Mesothelial cell of epicardium (in vitro differentiated cells): ENCODE measurements at places on chromosomes 5 and 9.

GRCh38 chr5:7391814-7392692 is 3.9 kb upstream of the ADCY2 start:
- peaks cover 44% of the 10 kb centered on the region for H3K27me3 ChIP-seq
- no peak for DNase-seq
- no peaks in the 10 kb centered on the region for H3K36me3 ChIP-seq
- H3K4me1 ChIP-seq = peaks cover 8% of the 10 kb centered on the region
- H3K27ac ChIP-seq = no peak overlapping the region

DNA sequence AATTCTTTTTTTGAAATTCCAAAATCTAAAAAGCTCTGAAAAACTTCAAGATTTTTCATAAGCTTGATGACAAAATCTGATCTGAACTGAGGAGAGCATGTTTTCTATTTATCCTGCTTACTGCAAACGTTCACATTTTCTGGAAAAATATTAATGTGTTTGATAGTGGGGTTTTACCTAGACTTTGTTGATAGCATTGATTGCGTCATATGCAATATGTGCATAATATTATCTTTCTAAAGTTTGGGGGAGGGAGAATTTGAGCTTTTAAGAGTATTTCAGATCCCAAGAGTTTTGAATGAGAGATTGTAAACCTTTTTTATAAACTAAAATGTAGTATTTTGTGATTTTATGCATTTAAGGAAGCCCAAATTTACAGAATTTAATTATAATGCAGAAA is 62.8 kb upstream of the CDH6 start:
- H3K4me3 ChIP-seq = no peak overlapping the region
- no peak overlapping the region for H3K27ac ChIP-seq
- H3K27me3 ChIP-seq = no peaks in the 10 kb centered on the region
- peaks cover 2% of the 10 kb centered on the region for H3K4me1 ChIP-seq
- no peak for DNase-seq

- peak overlapping the region; percentile 99 for H3K27ac ChIP-seq
- no peak for DNase-seq
- peaks cover 46% of the 10 kb centered on the region for H3K4me1 ChIP-seq
- no peaks in the 10 kb centered on the region for H3K27me3 ChIP-seq
Observed at GRCh38 chr9:124660341-124660801, 110.7 kb downstream of the NR6A1 start.

GRCh38 chr9:27347889-27348288 is 50.9 kb upstream of the EQTN start:
- H3K36me3 ChIP-seq = peaks cover 4% of the 10 kb centered on the region
- H3K27ac ChIP-seq = no peak overlapping the region
- H3K4me1 ChIP-seq = peaks cover 16% of the 10 kb centered on the region
- no peak overlapping the region for H3K4me3 ChIP-seq

DNA sequence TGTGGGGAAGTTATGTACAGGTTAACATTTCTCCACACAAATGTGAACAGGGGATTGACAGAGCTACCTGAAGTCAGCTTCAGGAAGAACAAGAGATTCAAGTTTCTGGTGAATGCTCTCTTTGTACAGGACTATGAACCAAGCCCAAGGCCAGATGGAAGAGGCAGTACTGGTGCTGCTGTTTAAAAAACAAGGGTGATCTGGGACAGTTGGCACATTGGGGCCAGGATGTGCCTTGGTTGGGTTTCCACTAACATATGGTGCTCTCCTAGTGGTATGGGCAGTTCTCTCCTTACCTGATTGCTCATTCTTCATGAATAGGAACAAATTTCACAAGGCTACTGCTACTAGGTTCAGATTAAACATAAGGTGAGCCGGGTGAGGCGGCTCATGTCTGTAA is 40.0 kb downstream of the MTMR12 start:
- H3K4me3 ChIP-seq = no peak overlapping the region
- H3K4me1 ChIP-seq = peaks cover 19% of the 10 kb centered on the region
- peaks cover 34% of the 10 kb centered on the region for H3K36me3 ChIP-seq
- no peak for DNase-seq
- H3K27ac ChIP-seq = no peak overlapping the region

DNA sequence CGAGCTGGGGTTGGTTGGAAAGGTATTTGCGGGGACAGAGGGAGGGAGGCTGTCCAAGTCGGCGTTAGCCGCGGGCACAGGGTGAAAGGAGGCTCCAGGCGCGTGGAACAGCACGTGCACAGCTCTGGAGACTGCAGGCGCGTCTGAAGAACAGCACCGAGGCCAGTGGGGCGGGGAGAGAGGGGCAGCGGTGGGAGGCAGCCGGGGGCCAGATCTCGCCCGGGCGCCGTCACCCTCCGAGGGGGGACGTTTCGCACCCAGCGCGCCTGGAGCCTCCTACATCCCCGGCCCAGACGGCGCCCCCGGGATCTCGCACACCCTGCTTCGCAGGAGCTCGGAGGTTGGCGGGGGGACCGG is 79.6 kb downstream of the NTNG2 start:
- H3K27me3 ChIP-seq = peaks cover 24% of the 10 kb centered on the region
- H3K4me1 ChIP-seq = peaks cover 25% of the 10 kb centered on the region
- peak overlapping the region; percentile 93 for H3K4me3 ChIP-seq
- peak; percentile 54 for DNase-seq

DNA sequence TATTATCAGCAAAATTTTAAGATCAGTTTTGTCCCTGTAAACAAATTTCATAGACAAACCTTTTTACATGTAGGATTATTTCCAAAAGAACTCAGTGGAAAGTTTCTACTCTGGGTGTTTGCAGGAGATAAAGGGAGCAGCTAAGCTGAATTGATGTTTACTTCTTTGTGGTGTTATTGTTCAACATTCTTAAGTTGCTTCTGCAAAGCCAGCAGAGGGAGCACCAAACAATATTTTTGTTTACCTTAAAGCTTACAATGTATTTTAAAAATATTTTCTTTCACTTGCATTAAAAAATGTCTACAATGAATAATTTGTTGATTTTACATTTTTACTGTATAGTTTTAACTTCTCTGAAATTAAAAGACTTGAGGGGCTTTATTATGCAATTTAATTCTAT is 135.4 kb downstream of the ATG10 start:
- H3K27me3 ChIP-seq = no peaks in the 10 kb centered on the region
- H3K27ac ChIP-seq = no peak overlapping the region
- peaks cover 15% of the 10 kb centered on the region for H3K4me1 ChIP-seq
- DNase-seq = no peak
- H3K4me3 ChIP-seq = no peak overlapping the region

DNA sequence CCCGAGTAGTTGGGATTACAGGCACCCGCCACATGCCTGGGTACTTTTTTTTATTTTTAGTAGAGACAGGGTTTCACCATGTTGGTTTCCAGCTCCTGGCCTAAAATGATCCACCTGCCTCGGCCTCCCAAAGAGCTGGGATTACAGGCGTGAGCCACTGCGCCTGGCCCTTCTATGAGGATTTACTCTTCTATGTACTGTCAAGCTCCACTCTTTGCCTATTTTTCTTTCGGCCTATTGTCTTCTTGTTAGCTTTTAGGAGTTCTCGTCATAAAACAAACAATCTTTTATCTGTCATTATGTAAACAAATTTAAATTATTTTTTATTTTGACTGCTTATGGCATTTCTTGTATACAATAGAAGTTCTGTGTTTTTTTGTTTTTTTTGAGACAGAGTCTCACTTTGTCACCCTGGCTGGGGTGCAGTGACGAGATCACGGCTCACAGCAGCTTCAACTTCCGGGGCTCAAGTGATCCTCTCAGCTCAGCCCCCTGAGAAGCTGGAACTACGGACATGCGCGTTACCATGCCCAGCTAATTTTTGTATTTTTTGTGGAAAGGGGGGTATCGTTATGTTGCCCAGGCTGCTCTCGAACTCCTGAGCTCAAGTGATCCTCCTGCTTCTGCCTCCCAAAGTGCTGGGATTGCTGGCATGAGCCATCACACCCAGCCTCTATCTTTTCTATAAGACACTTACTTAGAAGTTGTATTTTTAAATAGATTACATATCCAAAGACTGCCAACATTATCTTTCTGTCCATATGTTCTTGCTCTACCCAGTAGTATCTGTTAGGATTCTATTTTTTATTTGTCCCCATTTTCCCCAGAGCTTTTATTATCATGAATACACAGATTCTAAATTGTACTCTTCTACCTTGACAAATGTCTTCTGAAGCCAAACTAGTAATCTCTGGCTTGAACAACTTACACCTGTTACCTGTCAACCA is 29.2 kb downstream of the CSNK1A1 start:
- DNase-seq = no peak
- H3K4me3 ChIP-seq = no peak overlapping the region
- H3K36me3 ChIP-seq = peaks cover 17% of the 10 kb centered on the region
- H3K27ac ChIP-seq = peak overlapping the region; percentile 11
- H3K4me1 ChIP-seq = peaks cover 19% of the 10 kb centered on the region
- H3K27me3 ChIP-seq = no peaks in the 10 kb centered on the region

DNA sequence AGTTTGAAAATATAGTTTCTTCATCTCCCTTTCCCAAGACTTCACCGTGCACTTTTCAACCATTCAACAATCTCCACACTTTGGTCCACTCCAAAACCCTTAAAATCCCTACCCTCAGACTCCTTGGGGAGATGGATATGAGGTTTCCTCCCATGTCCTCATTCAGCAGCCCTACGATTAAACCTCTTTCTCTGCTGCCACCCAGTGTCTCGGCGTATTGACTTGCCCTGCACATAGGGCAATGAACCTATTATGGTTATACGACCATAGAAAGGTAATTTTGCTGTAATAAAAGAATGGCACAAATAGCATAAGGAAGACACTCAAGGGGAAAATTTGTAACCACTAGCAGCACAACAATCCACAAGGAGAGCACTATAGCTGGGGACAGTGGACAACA is 803.5 kb downstream of the TLE1 start:
- H3K27ac ChIP-seq = no peak overlapping the region
- no peak overlapping the region for H3K4me3 ChIP-seq
- peaks cover 12% of the 10 kb centered on the region for H3K4me1 ChIP-seq
- no peak for DNase-seq
- H3K27me3 ChIP-seq = no peaks in the 10 kb centered on the region

- no peaks in the 10 kb centered on the region for H3K27me3 ChIP-seq
- no peak for DNase-seq
- H3K4me1 ChIP-seq = peaks cover 22% of the 10 kb centered on the region
- peak overlapping the region; percentile 37 for H3K27ac ChIP-seq
Observed at GRCh38 chr5:111518777-111519176, 6.4 kb upstream of the STARD4 start.

DNA sequence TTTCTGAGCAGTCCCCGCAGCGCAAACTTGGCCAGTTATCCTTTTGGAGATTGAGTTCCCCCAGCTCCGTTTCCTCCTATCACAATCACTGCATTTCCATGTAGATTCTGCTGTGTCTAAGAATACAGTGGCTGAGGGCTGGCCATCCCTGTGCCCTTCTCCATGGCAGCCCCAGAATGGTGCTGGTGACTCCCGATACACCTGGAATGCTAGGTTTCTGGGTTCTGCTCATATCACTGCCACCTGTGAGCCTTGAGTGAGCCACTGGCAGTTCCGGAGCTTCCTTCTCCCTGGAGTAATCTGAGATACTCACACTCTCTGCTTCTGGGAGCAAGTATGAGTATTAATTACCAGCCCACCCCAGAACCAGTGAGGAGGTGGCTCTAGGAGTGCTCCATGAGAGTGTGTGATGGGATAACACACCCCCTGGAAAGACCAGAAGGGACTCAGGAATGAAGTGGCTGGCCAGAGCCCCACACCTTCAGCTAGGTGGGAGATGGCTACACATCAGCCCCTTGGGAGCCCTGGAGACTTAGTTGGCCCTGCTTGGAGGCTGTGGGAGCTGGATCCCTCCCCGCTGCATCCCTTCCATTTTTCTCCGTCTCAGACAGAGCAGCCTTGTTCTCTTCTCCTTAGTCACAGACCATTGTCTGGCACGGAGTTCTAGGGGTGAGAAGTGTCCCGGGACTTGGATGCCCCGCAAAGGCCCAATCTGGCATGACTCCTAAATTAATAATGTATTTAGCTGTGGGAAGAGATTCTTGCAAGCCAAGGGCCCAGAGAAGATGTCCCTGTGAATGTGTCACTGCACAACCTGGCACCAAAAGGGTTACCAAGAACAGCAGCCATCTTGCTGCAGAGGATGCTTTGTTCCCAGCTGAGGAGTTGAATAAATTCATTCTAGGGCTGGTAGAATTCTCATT is 4.9 kb downstream of the PCDHGC5 start:
- peak overlapping the region; percentile 34 for H3K27ac ChIP-seq
- no peaks in the 10 kb centered on the region for H3K27me3 ChIP-seq
- H3K4me3 ChIP-seq = no peak overlapping the region
- no peak for DNase-seq
- peaks cover 25% of the 10 kb centered on the region for H3K4me1 ChIP-seq

GRCh38 chr9:121299467-121300282 is 31.7 kb downstream of the GSN start:
- peaks cover 23% of the 10 kb centered on the region for H3K4me1 ChIP-seq
- DNase-seq = peak; percentile 41
- H3K27ac ChIP-seq = peak overlapping the region; percentile 50
- no peaks in the 10 kb centered on the region for H3K36me3 ChIP-seq
- H3K4me3 ChIP-seq = peak overlapping the region; percentile 74

DNA sequence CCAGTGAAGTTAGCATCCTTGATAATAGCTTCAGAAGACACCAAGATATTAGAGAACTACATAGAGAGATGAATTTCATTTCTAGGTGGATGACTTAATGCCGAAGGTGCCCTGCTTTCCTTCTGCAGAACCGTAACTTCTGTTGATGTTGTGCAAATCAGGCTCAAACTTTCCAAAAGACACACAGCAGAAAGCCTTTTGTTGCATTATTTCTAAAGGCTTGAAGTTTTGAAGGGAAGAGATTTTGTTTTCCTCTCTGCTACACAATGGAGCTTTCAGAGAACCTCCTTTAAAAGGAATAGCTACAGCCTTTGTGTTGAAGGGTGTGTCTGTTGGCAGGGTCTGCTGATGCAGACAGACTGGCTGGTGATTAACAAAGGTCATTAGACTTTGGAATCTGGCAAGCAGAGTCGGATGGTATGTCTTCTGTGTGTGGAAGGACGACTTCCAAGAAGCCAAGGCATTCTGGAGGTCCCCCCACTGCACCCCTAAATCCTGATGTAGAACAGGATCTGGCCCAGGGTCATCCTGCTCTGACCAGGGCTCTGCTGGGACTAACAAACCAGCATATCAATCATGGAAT is 57.8 kb downstream of the ZNF462 start:
- H3K27ac ChIP-seq = peak overlapping the region; percentile 99
- peaks cover 63% of the 10 kb centered on the region for H3K4me1 ChIP-seq
- no peaks in the 10 kb centered on the region for H3K27me3 ChIP-seq
- H3K36me3 ChIP-seq = peaks cover 33% of the 10 kb centered on the region
- peak overlapping the region; percentile 53 for H3K4me3 ChIP-seq
- DNase-seq = no peak

- no peaks in the 10 kb centered on the region for H3K27me3 ChIP-seq
- DNase-seq = no peak
- peaks cover 19% of the 10 kb centered on the region for H3K36me3 ChIP-seq
- H3K27ac ChIP-seq = no peak overlapping the region
- peaks cover 10% of the 10 kb centered on the region for H3K4me1 ChIP-seq
- no peak overlapping the region for H3K4me3 ChIP-seq
Observed at GRCh38 chr5:40784916-40785315, 13.3 kb downstream of the PRKAA1 start.

DNA sequence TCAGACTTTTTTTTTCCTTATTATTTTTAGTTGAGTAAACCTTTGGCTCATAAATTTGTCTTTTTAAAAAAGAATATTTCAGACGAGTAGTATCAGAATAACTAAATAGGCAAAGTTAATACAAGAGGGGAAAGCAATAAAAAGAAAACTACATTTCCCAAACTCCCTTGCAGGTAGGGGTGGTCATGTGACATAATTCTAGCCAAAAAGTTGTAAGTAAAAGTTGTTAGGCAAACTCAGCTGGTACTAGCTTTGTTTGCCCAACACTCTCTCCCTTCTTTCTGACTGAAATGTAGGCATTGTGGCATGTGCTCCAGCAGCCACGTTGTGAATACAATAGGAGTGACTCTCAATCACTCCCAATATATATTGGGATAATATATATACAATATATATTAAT is 20.9 kb downstream of the GIN1 start:
- H3K4me3 ChIP-seq = no peak overlapping the region
- no peak overlapping the region for H3K27ac ChIP-seq
- no peaks in the 10 kb centered on the region for H3K4me1 ChIP-seq
- peaks cover 9% of the 10 kb centered on the region for H3K36me3 ChIP-seq
- no peak for DNase-seq
